Mesothelial cell of epicardium (in vitro differentiated cells): ENCODE measurements at places on chromosomes 5 and 9. TPM values are rescaled to one million over a fixed set of nuclear protein-coding genes. Genes with fewer than 3 reads are reported as not detected.

The RABGAP1 gene
- 79.6 to 88.1 TPM (median 84.5 TPM) in 3 replicates for total RNA-seq

DNA sequence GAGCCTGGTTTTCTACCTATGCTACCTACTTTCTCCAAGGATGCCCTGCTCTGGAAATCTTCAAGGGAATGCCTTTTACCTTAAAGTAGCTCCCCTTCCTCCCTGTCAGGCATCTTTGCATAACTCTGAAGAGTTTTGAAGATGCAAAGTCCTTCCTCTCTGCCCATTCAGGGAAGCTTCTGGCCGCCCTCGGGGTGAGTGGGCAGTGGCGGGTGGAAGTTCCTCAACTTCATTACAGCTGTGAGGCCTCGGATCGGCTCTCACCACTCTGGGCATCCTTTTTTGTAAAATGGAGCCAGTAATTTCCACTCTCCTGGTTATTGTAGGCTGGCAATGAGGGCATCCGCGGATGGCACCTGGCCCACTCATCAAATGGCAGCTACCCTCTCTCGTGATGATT is 31.7 kb upstream of the STXBP1 start:
- no peak for DNase-seq
- no peaks in the 10 kb centered on the region for H3K27me3 ChIP-seq
- H3K36me3 ChIP-seq: no peaks in the 10 kb centered on the region
- H3K4me3 ChIP-seq: no peak overlapping the region
- H3K27ac ChIP-seq: no peak overlapping the region
- H3K4me1 ChIP-seq: peaks cover 8% of the 10 kb centered on the region

- peaks cover 25% of the 10 kb centered on the region for H3K4me1 ChIP-seq
- H3K27ac ChIP-seq: no peak overlapping the region
- no peaks in the 10 kb centered on the region for H3K36me3 ChIP-seq
These were observed 213.7 kb downstream of the TMEM38B start for GRCh38 chr9:105908069-105908468.

- no peaks in the 10 kb centered on the region for H3K27me3 ChIP-seq
- no peak overlapping the region for H3K27ac ChIP-seq
- H3K4me3 ChIP-seq: no peak overlapping the region
- DNase-seq: no peak
These were observed 14.9 kb downstream of the DNLZ start for GRCh38 chr9:136348691-136349090.

- no peak for DNase-seq
- H3K27ac ChIP-seq: no peak overlapping the region
- no peak overlapping the region for H3K4me3 ChIP-seq
These were observed 40.8 kb upstream of the SHISAL2B start for GRCh38 chr5:64649512-64649911.

- H3K27me3 ChIP-seq: no peaks in the 10 kb centered on the region
- DNase-seq: no peak
- H3K27ac ChIP-seq: no peak overlapping the region
- peaks cover 19% of the 10 kb centered on the region for H3K36me3 ChIP-seq
- no peak overlapping the region for H3K4me3 ChIP-seq
These were observed 10.3 kb upstream of the GLE1 start for GRCh38 chr9:128494108-128494745.

The TMEM250 gene
- 34.2 to 35.3 TPM (median 34.5 TPM) in 3 replicates for total RNA-seq

The CARTPT gene
- not detected in 3 replicates for total RNA-seq

GRCh38 chr9:87004016-87004415 is 56.7 kb upstream of the GAS1 start:
- H3K36me3 ChIP-seq: peaks cover 18% of the 10 kb centered on the region
- H3K4me3 ChIP-seq: no peak overlapping the region
- H3K27ac ChIP-seq: no peak overlapping the region
- H3K4me1 ChIP-seq: peaks cover 29% of the 10 kb centered on the region

The SV2C gene
- 0.02 to 0.18 TPM (median 0.05 TPM) in 3 replicates for total RNA-seq

- DNase-seq: no peak
- no peaks in the 10 kb centered on the region for H3K36me3 ChIP-seq
- H3K4me1 ChIP-seq: peaks cover 13% of the 10 kb centered on the region
- H3K27me3 ChIP-seq: peaks cover 79% of the 10 kb centered on the region
- no peak overlapping the region for H3K27ac ChIP-seq
These were observed 2.2 kb downstream of the CDH12 start for GRCh38 chr5:22850981-22851380.

- H3K27ac ChIP-seq: no peak overlapping the region
- H3K36me3 ChIP-seq: no peaks in the 10 kb centered on the region
- peaks cover 83% of the 10 kb centered on the region for H3K27me3 ChIP-seq
- no peak overlapping the region for H3K4me3 ChIP-seq
These were observed 133.6 kb upstream of the PITX1 start for GRCh38 chr5:135167634-135168033.

The FAM169A gene
- total RNA-seq: 22.6 to 23.7 TPM (median 23.5 TPM) in 3 replicates
